Stimulated activated CD4-positive, alpha-beta T cell treated with anti-CD3 and anti-CD28 coated beads, Interleukin-1b, Interleukin-23, amount 100 ng/mL, for 1 hour (primary cell): ENCODE measurements at places on chromosomes 3 and 15.

GRCh38 chr3:178419071-178419470, 117.2 kb upstream of the KCNMB2 start:
- no peak for DNase-seq

- DNase-seq = no peak
Observed at GRCh38 chr15:60091157-60091556, 87.0 kb downstream of the FOXB1 start.

- DNase-seq = no peak
Observed at GRCh38 chr3:172586436-172586835, 63.2 kb upstream of the TNFSF10 start.

GRCh38 chr3:4865714-4866113, 113.5 kb upstream of the BHLHE40 start:
- DNase-seq = no peak

GRCh38 chr3:47008851-47009224, 29.4 kb downstream of the NBEAL2 start:
- no peak for DNase-seq

DNA sequence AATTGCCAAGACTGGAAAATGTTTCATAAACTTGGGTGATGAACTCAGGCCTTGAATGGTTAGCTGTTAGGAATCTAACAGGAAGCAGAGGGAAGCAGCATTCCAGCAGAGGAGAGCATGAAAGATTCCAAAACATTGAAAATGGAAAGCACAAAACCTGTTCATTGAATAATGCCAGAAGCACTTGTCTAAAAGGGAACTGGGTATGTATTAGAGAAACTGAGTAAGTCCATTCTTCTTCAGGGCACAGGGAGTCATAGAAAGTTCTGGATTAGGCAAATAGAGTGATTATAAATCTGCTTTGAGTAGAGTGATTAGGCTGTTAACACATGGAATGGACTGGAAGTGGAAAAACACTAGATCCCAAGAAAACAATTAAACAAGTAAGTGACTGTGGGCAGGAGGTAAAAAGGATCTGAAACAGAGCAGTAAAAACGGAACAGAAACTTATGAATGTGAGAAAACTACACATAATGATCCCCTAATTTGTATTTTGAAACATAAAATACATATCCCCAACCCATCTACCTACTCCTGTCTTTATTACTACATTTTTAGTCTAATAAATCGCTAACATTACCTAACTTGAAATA, 343.4 kb downstream of the TBC1D5 start:
- no peak for DNase-seq
